ENCODE measurements at places on chromosomes 5 and 9. TPM values are rescaled to one million over a fixed set of nuclear protein-coding genes. Genes with fewer than 3 reads are reported as not detected.

DNA sequence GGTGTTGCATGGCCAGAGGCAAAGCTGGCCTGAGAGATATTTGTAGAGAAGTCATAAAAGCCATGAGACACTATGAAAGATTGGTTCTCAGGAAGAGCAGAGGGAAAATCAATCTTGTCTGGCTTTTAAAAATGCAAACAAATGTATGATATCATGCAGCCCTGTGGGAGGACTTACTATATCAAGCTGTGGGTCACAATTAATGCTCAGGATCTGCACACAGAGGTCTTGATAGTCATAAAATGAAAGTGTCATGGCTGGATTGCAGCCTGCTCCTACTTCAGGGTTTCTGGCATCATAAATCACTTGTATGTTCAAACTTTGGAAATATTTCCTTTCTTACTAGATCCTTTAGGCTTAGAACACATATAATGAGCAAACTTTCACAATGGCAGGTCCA lies 151.5 kb downstream of the SEMA6A start:
- DNase-seq: no peak

DNA sequence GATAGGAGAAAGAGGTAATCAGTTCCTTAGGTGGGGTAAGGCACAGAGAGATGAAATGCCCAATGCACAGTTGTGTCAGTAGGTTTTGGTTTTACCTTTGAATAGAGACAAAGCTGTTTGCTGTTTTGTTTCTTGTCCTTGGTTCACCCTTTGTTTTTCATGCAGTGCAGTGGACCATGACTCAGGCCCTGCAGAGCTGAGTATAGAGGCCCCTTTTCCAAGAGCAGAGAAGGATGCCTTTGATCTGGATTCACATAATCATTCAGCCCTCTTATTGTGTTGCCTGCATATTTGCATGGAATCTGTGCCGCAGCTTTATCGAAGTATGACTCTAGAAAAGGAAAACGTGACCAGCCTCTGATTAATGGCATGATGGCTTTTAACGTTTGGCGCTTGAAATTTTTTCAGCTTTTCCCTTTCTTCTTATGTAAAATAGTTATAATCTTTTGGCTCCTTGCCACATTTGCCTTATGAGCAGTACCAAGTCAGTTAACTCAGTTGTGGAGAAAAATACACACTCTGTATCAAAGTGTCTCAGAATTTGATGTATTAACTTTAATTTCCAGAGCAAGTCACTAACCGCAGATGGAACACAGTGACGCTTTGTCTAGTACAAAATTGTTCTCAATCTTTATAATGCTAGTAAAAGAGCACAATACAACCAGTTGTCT lies 197.6 kb downstream of the KDM4C start:
- no peak for DNase-seq

DNA sequence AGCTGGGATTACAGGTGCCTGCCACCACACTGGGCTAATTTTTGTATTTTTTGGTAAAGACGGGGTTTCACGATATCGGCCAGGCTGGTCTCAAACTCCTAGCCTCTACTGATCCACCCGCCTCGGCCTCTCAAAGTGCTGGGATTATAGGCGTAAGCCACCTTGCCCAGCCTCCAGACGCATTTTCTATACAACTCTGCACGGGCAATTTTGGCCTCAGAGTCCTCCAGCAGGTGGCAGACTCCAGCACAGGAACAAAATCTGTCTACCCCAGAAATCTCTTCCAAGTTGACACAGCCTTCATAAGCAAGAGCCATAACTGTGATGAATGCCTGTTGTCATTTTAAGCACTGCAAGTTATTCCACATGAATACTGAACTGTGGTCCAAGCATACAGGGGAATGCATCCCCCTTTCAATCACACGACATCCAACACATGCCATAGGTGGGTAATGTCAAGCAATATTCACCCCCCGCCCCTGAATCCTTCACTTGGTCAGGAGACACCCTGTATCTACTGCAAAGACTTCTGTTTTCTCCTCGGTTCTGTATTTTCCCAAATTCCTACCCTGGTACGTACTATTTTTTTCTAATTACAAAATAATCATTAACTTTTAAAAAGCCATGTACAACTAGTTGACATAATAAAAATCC lies 50.8 kb downstream of the ALDH7A1 start:
- DNase-seq: peak; percentile 39

The GABBR2 gene
- total RNA-seq: not detected

The STK10 gene
- 92.2 TPM for total RNA-seq

DNA sequence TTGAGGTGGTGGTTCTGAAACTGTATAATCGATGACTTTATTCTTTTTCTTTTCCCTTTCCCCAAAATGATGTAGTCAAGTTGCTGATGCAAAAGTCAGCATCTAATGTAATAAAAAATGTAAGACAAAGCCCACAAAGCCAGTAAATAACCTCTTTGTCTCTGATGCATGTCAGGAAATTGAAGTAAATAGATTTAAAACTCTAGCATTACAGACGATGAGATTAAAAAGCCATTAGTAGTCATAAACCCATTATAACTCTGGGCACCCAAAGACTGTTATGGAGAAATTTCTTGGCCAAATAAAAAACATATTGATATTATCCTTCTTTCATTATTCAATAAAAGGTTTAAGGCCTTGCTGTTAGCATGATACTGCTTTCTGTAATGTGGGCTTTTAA lies 548.7 kb downstream of the TUSC1 start:
- no peak for DNase-seq

The EDIL3 gene
- total RNA-seq: not detected
